ENCODE measurements at places on chromosomes 11 and 22.

- no peak for DNase-seq
Observed at GRCh38 chr11:31337806-31338205, 31.7 kb downstream of the DCDC1 start.

- DNase-seq, result no peak
Observed at GRCh38 chr11:23423656-23424055, 563.4 kb upstream of the CCDC179 start.

- DNase-seq, result no peak
Observed at GRCh38 chr22:22961574-22961973, 74.0 kb downstream of the IGLL5 start.

GRCh38 chr11:87859636-87860035 is 315.6 kb downstream of the RAB38 start:
- DNase-seq, result no peak

DNA sequence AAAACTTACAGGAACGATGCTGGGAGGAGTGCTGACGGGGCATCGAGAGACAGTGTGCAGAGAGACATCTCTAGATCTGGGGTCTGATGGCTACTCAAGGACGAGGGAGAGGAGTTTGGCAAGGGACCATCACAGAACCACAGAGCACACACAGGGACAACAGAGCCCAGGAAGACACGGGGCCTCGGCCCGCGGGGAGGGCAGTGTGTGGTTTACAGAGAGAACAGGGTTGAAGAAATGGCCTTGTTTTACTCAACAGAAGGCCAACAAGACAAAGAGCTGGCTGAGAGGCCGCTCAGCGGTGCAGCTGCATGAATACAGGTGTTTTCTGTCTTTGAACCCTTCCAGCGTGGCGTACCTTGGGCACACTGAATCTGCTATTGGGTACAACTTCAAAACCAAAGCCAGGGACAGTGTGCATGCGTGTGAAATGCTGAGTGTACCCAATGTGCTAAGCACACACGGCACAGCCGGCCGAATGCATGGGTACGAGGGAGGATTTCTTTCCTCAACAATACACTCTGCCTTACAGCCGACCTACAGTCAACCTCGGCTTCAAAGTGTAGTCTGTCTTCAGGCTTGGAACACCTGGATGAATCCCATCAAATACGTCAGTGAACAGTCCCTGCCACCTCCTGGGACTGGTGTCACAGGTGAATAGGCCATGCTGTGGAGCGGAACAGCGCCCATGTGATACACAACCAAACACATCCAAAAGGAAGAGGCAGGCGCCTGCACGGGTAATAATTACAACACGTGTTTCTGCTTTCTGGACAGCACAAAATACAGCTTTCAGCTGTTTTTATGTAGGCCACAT is 20.7 kb upstream of the BID start:
- DNase-seq, result no peak

- no peak for DNase-seq
Observed at GRCh38 chr11:14026961-14027360, 64.4 kb downstream of the SPON1 start.

DNA sequence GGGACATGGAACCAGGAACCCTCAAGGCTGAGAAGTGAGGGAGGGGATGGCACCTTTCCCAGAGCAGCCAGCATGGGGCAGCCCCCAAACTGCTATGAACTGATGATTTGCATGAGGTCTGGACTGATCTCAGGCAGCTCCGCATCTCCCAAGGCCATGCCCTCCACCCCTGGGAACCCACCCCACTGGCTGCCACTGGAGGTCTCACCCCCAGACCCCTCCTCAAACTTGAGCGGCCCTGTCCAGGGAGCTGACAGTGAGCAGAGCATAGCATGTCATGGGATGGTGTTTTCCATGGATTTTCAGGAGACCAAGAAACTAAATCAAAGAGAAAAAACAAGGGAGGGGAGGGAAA is 46.8 kb downstream of the NRXN2 start:
- DNase-seq, result no peak

DNA sequence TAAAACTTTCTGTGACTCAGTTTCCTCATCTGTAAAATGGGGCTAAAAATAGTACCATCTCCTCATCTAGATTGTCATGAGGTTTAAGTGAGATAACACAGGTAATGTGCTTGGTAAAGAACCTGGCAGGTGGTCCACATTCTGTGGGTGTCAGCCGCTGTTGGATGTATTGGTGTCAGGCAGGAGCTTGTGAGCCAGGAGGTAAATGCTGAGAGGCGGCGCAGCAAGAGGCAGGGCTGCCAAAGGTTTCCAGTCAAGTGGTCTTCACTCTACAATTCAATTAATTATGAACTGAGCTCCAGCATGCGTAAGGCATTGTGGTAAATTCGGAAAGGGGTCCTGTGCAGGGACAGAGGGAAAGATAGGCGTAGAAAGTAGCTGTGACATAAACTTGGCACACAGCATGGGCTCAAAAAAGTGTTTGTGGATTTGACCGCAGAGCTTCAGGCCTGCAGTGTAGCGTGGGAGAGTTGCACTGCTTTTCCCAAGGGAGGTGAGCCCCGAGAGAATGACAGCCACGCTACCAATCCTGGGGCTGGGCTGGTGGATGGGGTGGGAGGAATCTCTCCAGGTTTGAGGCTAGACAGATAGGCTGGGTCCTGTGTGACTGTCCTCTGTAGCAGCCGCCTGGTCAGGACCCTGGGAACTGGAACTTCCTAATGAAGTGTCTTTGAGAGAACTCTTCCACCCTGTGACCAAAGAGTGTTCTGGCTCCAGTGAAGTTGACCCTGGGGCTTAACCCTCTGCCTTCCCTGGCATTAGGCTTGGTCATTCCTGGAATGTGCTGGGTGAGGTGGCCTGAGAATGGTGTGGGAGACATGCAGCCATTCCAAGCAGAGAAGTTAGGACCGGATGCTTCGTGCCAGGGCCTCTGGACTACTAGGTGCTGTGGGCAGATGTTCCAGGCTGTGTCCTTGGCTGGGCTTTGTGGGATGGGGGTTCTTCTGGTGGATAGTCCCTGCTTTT is 122.4 kb downstream of the FEZ1 start:
- DNase-seq, result no peak

GRCh38 chr22:49936018-49936972 is 17.9 kb downstream of the CRELD2 start:
- peak; percentile 97 for DNase-seq

- no peak for DNase-seq
Observed at GRCh38 chr22:36732609-36733008, 29.1 kb upstream of the CACNG2 start.

GRCh38 chr11:1412377-1413095 is 22.8 kb downstream of the BRSK2 start:
- DNase-seq, result no peak

- DNase-seq, result no peak
Observed at GRCh38 chr11:129143335-129143734, 48.8 kb downstream of the ARHGAP32 start.

DNA sequence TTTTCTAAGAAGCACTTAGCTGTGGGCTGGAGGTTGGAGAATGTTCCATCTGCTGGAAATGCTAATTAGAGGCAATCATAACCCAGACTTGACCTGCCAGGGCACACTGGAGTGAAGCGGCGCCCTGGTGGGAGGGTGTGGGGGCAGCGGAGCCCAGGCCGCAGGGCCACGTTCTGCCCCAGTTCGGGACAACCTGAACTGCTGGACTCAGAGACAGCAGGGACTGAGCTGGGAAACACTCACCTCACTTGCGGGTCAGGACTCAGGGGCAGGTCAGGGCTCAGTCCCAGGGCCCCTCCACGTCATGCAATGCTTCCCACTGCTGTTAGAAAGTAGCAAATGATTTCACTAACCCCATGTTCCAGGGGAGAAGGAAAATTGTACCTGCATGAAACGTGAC is 316.4 kb downstream of the NTM start:
- DNase-seq, result no peak

DNA sequence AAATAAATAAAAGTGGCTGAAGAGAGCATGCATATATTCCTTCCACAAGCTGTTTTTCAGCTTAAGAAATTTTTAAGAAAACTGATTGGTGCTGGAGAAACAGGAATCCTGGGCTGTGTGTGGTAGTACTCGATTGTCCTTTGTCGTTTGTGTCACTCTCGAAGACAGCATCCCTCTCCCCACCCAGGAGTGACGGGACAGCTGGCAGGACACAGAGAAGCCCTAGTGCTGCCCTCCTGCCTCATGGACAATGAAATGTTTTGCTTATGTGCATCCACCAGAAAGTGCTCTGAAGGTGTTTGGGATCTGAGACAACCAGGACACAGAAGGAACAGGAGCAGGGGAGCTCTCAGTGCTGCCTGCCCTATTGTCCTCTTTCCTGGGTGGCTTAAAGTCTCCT is 12.8 kb downstream of the PLAAT4 start:
- DNase-seq, result no peak

DNA sequence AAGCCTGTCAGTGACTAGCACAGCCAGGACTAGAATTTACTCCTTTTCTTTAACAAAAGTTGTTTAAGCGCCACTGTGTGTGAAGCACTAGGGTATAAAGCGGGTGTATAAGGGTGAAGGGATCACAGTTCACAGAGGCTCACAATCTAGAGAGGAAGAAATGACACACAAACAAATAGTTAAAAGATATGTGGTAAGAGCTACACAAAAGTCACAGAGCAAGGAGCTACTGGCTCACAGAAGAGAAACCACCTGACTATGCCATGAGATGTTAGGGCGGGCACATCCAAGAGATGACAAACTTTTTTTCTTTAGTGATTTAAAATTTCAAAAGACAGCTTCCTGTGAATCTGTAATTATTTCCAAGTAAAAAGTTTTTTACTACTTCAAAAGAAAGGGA is 55.6 kb downstream of the PHF21A start:
- no peak for DNase-seq

DNA sequence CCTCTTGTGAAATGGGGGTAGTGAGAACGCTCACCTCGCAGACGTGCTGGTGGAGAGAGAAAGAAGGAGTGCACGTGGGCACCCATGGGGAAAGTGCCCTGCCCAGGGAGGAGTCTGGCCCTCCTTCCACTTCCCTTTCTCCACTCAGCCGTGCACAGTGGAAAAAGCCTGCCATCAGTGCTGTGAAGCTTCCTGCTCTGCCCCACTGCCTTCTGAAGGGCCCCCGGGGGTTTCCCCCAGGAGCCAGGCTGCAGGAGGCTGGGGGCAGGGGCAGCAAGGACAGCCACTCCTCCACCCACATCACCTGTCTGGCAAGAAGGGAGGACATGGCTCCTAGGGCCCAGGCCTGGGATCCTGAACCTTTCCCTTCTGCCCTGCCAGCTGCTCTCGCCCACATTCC is 7.6 kb downstream of the TP53I11 start:
- DNase-seq, result peak; percentile 12

- DNase-seq, result no peak
Observed at GRCh38 chr11:15843309-15843872, 513.0 kb downstream of the SOX6 start.

DNA sequence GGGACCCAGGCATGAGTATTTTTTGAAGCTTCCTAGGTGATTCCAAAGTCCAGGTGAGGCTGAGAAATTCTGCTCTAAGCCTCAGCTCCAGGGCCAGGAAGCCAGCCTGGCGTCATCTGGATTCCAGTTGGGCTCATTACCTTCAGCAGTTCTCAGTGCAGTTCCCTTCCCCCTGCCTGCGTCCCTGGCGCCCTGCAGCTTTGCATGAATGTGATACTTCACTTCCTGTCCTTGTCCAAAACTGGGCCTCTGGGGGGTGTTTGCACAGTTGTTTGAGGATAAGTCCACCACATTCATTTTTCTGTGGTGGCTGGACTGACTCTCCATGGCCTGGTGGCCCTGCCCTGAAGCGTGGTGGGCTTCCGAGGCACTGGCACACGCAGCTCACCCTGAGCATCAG is 98.1 kb downstream of the TENM4 start:
- no peak for DNase-seq

DNA sequence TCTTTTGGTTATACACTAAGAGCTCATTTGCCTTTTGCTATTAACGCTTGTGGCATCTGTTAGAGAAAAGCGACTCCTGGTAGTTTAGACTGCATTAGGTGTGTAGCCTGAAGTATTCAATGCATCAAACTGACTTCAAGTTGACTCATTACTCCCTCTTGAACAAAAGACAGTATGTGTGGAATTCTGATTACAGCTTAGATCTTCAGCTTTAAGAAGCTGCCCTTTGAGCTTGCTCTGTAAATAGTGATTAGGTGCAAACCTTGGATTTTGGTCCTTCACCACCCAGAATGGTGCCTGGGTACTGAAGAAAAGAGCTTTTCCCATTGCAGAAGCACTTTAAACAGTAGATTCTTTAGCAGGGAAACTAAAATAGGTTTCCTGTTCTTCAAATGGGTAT is 62.1 kb downstream of the FAT3 start:
- no peak for DNase-seq

DNA sequence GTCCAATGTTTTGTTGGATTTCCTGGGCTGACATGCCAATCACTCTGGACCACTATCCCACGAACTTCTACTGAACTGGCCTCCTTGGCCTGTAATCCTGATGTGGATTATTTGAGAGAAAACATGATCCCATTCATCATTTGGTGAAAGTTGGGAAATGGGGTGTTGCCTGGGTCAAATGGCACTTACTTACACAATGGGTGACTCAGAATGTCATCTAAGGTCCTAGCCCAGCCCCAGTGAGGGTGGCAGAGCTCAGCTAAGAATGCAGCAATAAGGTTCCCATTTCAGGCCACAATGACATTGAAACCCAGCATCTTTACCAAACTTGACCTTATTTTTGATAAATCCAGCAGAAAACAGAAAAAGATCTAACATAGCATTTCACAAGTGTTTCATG is 8.0 kb upstream of the DSCAML1 start:
- no peak for DNase-seq

GRCh38 chr22:36352803-36353507 is 34.8 kb downstream of the MYH9 start:
- DNase-seq, result no peak

- peak; percentile 76 for DNase-seq
Observed at GRCh38 chr11:46315033-46315738, 32.1 kb upstream of the DGKZ start.

DNA sequence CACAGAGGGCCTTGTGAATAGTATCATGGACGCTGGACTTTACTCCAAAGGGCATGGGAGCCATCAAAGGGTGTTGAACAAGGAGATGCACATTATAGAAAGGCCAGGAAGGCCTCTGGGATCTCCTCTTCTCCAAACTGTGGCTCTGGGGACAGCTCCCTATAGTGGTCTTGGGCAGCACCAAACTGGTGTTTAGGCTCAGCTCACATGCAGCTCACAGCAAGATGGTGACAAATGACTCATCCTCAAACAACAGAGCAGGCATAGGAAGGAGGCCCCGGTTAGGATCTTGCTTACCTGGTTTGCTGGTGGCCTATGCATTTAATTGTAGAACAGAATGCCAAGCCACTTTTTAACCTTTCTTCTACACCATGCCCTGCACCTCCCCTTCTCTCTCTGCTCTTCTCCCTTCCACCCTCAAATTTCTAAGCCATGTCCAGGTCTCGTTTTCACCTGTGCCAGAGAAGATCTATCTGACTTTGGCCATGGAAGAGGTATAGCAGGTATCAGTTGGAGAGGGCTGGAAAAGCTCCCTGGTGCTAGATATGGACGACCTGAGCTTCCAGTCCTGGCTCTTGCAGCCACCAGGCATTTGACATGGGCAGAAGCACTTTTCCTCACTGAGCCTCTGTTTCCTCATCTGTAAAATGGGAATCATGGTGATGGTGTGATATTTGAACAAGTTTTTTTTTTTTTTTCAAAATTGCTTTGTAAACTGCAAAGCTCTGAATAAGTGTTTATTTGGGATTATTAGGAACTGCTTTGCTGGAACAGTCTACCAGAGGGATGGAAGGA is 14.4 kb upstream of the EHF start:
- DNase-seq, result peak; percentile 12

- DNase-seq, result peak; percentile 26
Observed at GRCh38 chr11:4118107-4118506, 23.5 kb downstream of the RRM1 start.

- no peak for DNase-seq
Observed at GRCh38 chr11:102118937-102119336, 8.7 kb downstream of the YAP1 start.

GRCh38 chr22:28297504-28297903 is 378.4 kb upstream of the PITPNB start:
- peak; percentile 21 for DNase-seq

GRCh38 chr11:46712874-46713576 is 6.0 kb upstream of the F2 start:
- no peak for DNase-seq
